ENCODE measurements at places on chromosomes 7 and 10. TPM values are rescaled to one million over a fixed set of nuclear protein-coding genes. Genes with fewer than 3 reads are reported as not detected.

- H3K4me1 ChIP-seq, result no peaks in the 10 kb centered on the region
- H3K27ac ChIP-seq, result no peak overlapping the region
- no peaks in the 10 kb centered on the region for H3K36me3 ChIP-seq
- no peak overlapping the region for H3K4me3 ChIP-seq
- H3K27me3 ChIP-seq, result no peaks in the 10 kb centered on the region
Measured at GRCh38 chr7:144455040-144455404, 51.5 kb upstream of the NOBOX start.

GRCh38 chr7:113071465-113071864 lies 15.2 kb downstream of the GPR85 start:
- H3K27me3 ChIP-seq, result no peaks in the 10 kb centered on the region
- DNase-seq, result no peak
- H3K36me3 ChIP-seq, result no peaks in the 10 kb centered on the region
- no peak overlapping the region for H3K27ac ChIP-seq

- H3K27ac ChIP-seq, result peak overlapping the region; percentile 81
- no peaks in the 10 kb centered on the region for H3K27me3 ChIP-seq
- peak overlapping the region; percentile 57 for H3K4me3 ChIP-seq
- no peaks in the 10 kb centered on the region for H3K36me3 ChIP-seq
- peaks cover 84% of the 10 kb centered on the region for H3K4me1 ChIP-seq
- no peak for DNase-seq
Measured at GRCh38 chr10:26448292-26448691, 10.2 kb downstream of the APBB1IP start.

- H3K36me3 ChIP-seq, result no peaks in the 10 kb centered on the region
- no peak overlapping the region for H3K4me3 ChIP-seq
- H3K4me1 ChIP-seq, result no peaks in the 10 kb centered on the region
- no peak for DNase-seq
- H3K27ac ChIP-seq, result peak overlapping the region; percentile 9
- no peaks in the 10 kb centered on the region for H3K27me3 ChIP-seq
Measured at GRCh38 chr7:107077699-107078516, 33.4 kb downstream of the PRKAR2B start.

DNA sequence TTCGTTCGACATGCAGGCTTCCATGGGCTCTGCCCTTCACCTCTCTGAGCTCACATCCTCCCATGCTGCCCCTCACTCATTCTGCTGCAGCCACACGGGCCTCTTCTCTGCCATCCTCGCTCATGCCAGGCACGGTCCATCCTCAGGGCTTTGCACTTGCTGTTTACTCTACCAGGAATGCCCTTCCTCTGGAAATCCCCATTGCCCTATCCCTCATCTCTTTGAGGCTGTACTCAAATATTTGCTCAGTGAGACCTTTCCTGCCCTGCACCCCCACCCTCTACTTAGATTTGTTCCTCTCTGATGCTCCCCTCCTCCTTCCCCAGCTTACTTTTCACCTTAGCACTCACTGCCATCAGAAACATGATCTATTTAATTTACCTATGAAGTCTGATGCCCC lies 107.0 kb upstream of the ZNF716 start:
- no peaks in the 10 kb centered on the region for H3K4me1 ChIP-seq
- DNase-seq, result no peak
- H3K27me3 ChIP-seq, result no peaks in the 10 kb centered on the region
- no peak overlapping the region for H3K27ac ChIP-seq
- H3K4me3 ChIP-seq, result no peak overlapping the region

GRCh38 chr10:690372-691161 lies 1.1 kb upstream of the DIP2C start:
- no peak overlapping the region for H3K4me3 ChIP-seq
- H3K27me3 ChIP-seq, result no peaks in the 10 kb centered on the region
- H3K36me3 ChIP-seq, result no peaks in the 10 kb centered on the region
- H3K4me1 ChIP-seq, result no peaks in the 10 kb centered on the region

GRCh38 chr7:44697136-44698045 lies 51.3 kb upstream of the ZMIZ2 start:
- H3K27me3 ChIP-seq, result no peaks in the 10 kb centered on the region
- H3K36me3 ChIP-seq, result peaks cover 47% of the 10 kb centered on the region

GRCh38 chr7:39016609-39017008 lies 38.9 kb downstream of the POU6F2 start:
- no peaks in the 10 kb centered on the region for H3K36me3 ChIP-seq
- no peak overlapping the region for H3K4me3 ChIP-seq
- no peak overlapping the region for H3K27ac ChIP-seq
- H3K27me3 ChIP-seq, result no peaks in the 10 kb centered on the region

Gene FIS1
- 137 TPM for total RNA-seq

DNA sequence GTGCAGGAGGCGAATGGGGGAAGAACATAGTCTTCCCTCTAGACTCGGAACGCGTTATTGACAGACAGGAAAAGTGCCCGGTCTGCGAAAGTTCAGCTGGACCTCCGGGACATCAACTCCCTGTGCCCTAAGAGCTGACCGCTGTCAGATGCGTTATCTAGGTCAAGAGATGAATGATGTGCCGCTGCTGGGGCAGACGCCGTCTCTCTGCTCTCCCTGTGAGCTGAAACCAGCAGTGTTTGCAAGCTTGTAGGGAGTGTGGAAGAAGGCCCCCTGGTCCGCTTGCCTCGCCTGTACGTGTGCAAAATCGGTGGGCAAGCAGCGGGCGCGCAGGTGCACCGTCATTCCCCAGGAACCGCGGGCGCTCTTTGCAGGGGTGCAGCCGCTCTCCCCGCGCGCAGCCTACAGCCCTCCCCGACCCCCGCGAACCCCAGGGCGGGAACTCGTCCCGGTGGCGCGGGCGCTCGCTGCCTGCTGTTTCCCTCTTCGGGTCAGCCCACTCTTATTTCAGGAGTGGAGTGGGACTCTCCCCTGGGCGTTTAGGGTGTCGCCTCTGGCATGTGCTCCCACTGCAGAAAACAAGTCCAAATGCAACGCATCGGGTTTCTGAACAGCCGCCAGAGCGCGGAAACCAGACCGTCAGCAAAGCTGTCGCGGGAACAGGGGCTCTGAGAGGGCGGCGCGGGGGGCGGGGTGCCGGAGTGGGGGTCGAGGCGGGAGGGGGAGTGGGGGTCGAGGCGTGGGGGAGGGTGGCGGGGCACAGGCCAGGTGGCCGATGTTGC lies 1.8 kb upstream of the PFKFB3 start:
- H3K27me3 ChIP-seq, result no peaks in the 10 kb centered on the region
- peak overlapping the region; percentile 49 for H3K4me3 ChIP-seq
- DNase-seq, result no peak
- no peak overlapping the region for H3K27ac ChIP-seq

Gene COL26A1
- not detected for total RNA-seq

DNA sequence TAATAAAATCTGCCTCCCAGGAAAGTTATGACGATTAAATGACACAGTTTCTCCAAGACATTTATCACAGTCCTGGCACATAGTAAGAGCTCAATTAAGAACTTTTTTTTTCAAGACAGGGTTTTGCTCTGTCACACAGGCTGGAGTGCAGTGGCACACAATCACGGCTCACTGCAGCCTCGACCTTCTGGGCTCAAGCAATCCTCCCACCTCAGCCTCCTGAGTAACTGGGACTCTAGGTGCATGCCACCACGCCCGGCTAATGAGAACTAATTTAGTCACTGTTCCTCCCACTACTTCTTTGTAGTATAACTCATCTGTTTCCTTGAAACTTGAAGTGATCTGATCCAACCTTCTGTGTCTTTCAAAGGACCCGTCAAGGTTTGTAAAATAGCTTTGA lies 42.2 kb upstream of the MXI1 start:
- no peak overlapping the region for H3K4me3 ChIP-seq
- peaks cover 9% of the 10 kb centered on the region for H3K4me1 ChIP-seq
- H3K27ac ChIP-seq, result no peak overlapping the region
- H3K36me3 ChIP-seq, result no peaks in the 10 kb centered on the region

Gene HOXA6
- total RNA-seq, result not detected

Gene HMX2
- total RNA-seq, result not detected

- no peak overlapping the region for H3K27ac ChIP-seq
- DNase-seq, result no peak
- no peaks in the 10 kb centered on the region for H3K27me3 ChIP-seq
- no peaks in the 10 kb centered on the region for H3K4me1 ChIP-seq
- no peak overlapping the region for H3K4me3 ChIP-seq
- H3K36me3 ChIP-seq, result no peaks in the 10 kb centered on the region
Measured at GRCh38 chr10:115945701-115946445, 327.1 kb downstream of the GFRA1 start.

DNA sequence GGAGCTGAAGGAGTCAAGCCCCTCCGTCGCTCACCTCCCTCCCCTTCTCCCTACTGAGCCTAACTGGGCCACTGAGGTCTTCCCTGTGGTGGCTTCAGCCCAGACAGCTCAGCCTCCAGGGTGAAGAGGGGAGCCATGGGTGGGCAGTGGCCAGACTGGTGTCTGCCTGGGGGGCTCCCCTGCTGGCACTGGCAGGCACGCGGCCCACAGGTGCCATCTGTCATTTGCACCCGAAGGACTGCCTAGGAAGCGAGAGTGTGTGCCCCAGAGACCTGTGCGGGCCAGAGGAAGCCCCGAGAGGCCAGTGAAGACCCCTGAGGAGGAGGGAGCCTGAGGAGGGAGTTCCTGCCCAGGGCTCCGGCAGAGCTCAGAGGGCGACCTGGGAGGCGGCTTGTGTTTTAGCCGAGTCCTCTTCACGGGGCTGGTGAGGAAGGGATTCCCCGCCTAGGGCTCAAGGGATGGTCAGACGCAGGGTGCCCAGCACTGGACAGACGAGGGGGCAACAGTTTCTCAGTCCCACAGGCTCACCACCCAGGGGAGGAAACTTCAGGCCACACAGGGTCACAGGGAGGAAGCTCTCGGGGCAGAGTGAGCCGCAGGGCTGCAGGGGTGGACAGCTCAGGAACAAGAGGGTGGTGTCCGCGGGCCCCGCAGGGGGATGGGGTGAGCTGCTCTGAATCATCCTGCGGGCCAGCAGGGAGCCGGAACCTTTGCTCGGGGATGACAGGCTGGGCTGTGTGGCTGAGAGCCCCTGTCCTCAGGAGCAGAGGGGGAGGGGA lies 76.2 kb upstream of the PPP2R2D start:
- no peak for DNase-seq
- H3K4me3 ChIP-seq, result no peak overlapping the region
- H3K27ac ChIP-seq, result no peak overlapping the region
- no peaks in the 10 kb centered on the region for H3K4me1 ChIP-seq

- no peak overlapping the region for H3K27ac ChIP-seq
- DNase-seq, result no peak
- peaks cover 6% of the 10 kb centered on the region for H3K36me3 ChIP-seq
- no peak overlapping the region for H3K4me3 ChIP-seq
- peaks cover 82% of the 10 kb centered on the region for H3K4me1 ChIP-seq
Measured at GRCh38 chr7:157352516-157352915, 15.7 kb downstream of the DNAJB6 start.

GRCh38 chr10:59857049-59857448 lies 49.3 kb downstream of the CCDC6 start:
- H3K4me3 ChIP-seq, result no peak overlapping the region
- no peaks in the 10 kb centered on the region for H3K36me3 ChIP-seq
- no peak overlapping the region for H3K27ac ChIP-seq

GRCh38 chr7:41943094-41943577 lies 240.2 kb upstream of the INHBA start:
- DNase-seq, result peak; percentile 60
- H3K27me3 ChIP-seq, result no peaks in the 10 kb centered on the region
- H3K27ac ChIP-seq, result no peak overlapping the region

GRCh38 chr10:130359711-130360110 lies 223.5 kb downstream of the GLRX3 start:
- no peak overlapping the region for H3K4me3 ChIP-seq
- no peaks in the 10 kb centered on the region for H3K27me3 ChIP-seq
- no peaks in the 10 kb centered on the region for H3K4me1 ChIP-seq
- DNase-seq, result no peak

DNA sequence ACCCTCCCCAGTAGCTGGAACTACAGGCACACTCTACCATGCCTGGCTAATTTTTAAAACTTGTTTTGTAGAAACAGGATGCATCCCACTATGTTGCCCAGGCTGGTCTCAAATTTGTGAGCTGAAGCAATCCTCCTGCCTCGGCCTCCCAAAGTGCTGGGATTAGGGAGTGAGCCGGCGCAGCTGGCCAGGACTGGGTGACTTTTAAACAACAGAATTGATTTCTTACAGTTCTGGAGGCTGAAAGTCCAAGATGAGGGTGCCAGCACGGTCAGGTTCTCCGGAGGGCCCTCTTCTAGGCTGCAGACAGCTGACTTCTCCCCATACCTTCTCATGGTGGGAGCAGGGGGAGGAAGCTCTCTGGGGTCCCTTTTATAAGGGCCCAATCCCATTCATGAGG lies 75.2 kb upstream of the CHST15 start:
- no peak for DNase-seq
- no peaks in the 10 kb centered on the region for H3K4me1 ChIP-seq
- H3K27me3 ChIP-seq, result no peaks in the 10 kb centered on the region
- no peak overlapping the region for H3K4me3 ChIP-seq
- no peak overlapping the region for H3K27ac ChIP-seq

DNA sequence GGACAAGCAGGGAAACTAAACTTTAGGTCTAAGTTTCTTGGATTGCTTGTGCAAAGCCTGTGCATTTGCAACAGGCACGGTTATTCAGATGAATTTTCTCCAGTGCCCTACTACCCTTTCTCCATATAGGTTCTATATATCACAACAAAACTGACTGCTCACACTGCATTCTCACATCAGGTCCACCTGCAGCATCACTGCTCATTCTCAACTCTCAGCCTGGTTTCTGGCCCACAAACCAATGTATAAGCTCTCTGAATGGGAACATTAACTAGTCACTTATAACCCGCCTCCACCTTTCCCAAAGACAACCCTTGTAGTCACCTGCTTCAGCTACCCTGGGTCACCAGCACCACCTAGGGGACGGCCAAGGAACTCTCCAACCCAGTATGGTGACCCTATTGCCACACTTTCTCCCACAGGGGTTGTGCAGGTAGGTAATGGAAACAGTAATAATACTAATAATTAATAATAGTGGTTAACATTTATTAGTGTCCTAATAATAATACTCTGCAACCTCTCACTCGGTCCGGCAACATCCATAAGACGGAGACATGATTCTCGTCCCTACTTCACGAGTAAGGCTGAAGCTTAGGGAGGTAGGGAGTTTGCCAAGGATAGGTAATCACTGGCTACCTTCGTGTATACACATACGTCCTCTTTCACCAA lies 97.3 kb downstream of the CLEC2L start:
- no peak overlapping the region for H3K4me3 ChIP-seq
- DNase-seq, result no peak
- H3K36me3 ChIP-seq, result peaks cover 9% of the 10 kb centered on the region
- H3K27me3 ChIP-seq, result no peaks in the 10 kb centered on the region

DNA sequence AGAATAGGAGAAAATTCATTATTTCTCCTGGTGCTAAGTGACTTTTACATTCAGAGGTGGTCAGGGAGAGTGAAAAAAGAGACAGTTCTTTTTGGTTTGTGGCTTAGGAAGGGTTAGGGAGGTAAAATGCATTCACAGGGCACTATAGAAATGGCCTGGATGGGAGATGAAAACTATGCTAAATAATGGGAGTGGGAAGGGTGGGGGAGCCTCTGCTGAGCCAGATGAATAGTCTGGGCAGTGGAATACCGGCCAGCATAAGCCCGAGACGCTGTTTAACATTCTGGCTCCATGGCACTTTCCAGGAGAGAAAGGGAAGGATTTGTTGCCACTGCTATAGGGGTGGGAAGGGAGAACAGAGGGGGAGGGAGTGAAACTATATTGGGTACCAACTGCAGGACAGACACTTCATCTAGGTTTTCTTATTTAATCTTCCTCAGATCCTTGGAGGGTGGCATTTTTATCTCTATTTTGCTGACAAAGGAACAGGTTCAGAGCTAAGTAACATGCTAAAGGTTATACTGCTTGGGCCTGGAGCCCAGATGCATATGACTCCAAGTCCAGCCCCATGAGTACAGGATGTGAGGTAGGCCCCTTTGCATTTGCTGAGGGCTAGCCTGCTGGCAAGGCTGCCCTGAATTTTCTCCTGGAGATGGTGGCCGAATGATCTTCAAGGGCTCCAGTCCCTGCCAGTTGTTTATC lies 372.4 kb downstream of the CCSER2 start:
- no peak overlapping the region for H3K4me3 ChIP-seq
- no peak for DNase-seq
- no peak overlapping the region for H3K27ac ChIP-seq
- no peaks in the 10 kb centered on the region for H3K36me3 ChIP-seq
- no peaks in the 10 kb centered on the region for H3K4me1 ChIP-seq
- no peaks in the 10 kb centered on the region for H3K27me3 ChIP-seq

Measured in CD8-positive, alpha-beta memory T cell (primary cell).